NCI-H2107 (cell line): ENCODE measurements at places on chromosomes 5 and 9.

DNA sequence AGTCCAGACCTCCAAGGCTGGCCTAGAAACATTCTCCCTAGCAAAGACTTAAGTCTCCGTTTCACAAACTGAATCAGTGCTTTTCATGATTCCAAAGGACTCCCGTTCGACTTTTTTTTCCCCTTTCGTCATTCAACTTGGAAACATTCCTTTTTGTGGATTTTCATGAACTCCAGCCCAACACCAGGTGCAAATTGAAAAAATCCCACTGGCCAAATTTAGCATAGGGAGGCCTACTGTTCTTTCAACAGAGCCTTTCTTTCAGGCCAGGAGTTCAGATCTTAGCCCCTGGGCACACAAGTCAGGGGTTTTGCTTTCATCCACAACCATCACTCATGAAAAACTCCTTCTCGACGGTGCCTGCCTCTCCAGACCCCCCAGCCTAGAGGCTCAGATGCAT lies 285.3 kb downstream of the PIK3R1 start:
- no peak for DNase-seq

DNA sequence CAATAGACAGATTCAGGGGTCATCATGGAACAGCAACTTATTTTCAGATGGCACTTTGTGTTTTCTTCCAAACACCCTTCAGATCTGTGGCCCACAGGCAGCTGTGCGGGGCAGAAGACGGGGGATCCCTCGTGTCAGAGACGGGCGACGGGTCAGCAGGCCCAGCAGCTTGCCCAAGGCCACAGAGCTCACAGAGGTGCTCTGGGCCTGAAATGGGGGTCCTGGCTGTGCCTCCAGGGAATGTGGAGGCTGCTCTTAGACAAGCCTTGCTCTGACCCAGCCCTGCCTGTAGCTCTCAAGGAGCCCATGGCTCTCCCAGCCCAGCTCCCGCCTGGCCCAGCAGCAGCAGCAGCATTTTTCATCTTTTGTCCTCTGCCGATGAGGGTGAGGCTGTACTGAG lies 40.9 kb upstream of the SARDH start:
- no peak for DNase-seq

DNA sequence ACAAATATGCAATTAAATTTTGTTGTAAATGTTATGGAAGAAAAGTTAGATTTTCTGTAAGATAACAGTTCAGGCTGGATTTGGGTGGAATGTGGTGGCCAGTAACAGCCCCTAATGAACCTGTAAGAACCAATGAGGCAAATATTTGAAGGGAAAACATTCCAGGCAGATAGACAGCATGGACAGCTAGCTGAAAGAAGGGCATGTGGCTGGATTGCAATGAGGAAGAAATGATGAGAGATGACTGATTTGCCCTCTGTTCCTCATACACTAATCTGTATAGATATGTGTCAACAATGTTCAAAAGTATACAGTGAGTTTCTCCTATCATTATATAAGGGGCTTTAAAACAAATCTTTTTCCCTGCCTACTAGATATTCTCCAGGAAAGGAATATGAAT lies 58.8 kb downstream of the MAN2A1 start:
- no peak for DNase-seq

- DNase-seq: no peak
These were observed 61.5 kb downstream of the ZFR start for GRCh38 chr5:32383065-32383464.

GRCh38 chr5:103305809-103306208 lies 47.2 kb downstream of the MACIR start:
- no peak for DNase-seq

DNA sequence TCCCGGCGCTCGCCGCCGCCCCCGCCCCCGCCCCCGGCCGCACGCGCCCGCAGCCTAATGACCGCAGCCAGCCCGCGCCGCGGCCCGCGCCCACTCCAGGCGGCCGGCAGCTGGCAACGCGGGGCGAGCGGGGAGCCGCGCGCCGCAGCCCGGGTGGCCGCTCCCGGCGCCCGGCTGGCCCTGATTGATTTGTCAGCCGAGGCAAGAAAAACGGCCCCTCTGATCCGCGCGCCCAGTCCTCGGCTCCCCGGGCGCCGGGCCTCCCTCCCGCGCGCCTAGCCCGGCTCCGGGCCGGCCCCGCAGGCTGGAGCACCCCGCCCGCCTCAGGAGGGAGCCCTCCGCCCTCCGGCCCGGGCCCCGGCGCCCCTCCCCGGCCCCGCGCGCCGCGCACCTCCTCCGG lies 11.9 kb upstream of the LHX2 start:
- DNase-seq: no peak

GRCh38 chr5:55773057-55773456 lies 35.2 kb downstream of the DDX4 start:
- no peak for DNase-seq

- DNase-seq: no peak
These were observed 154.9 kb downstream of the TENT4A start for GRCh38 chr5:6868171-6868570.

GRCh38 chr5:158514986-158515359 lies 584.7 kb downstream of the EBF1 start:
- DNase-seq: no peak

DNA sequence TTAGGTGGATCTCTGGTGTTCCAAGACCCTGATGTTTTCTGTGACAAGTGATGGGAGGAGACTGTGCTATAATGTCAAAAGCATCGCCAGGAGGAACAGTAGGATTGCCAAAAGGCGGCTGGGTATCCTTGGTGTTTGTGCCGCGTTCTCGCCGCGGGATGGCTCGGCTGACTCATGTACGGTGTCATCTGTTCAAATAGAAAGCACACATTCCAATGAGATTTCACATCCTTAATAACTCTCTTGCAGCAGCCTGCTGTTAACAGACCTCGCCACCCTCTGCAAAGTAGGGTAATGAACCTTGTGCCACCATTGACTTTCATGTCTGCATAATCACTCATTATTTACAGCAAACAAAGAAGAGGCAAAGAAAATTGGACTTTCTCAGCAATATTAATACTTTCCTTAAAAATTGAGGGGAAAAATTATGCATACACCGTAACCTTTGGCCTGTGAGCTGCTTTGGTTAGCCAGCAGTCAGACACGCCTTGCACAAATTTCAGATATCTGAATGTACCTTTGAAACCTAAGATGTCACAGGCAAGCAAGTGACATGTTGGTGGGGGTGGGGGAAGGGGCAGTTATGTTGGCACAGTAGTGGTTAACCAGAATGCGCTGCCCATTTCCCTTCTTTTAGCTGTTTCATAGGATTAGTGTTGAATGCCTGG lies 289.4 kb downstream of the EFNA5 start:
- no peak for DNase-seq

- DNase-seq: peak; percentile 10
These were observed 121.7 kb downstream of the NREP start for GRCh38 chr5:111635151-111635902.

DNA sequence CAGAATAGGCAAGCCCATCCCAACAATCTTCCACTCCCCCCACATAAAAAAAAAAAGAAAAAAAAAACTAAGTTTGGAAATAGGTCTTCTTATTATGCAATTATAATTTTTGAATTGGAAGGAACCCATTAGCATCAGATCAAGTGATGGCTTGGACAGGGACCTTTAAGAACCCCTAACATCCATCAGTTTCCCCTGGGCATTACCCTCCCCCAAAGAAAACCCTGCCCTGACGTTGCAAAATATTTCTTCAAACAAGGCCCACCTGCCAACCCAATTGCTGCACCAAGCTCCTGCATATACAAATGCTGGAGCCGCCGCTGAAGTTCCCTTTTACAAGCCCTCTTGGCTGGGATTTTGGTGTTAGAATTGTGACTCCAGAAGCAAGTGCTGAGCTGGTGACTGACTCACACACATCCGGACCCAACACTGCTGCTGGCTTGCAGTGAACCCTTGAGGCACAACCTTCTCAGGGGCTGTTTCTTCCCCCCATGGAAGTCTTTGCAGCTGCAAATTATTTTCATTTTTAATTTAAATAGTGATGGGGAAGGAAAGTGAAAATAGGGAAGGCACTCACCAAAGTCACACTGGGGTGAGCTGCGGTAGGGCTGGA lies 56.1 kb upstream of the AFAP1L1 start:
- DNase-seq: no peak

GRCh38 chr5:138369706-138370105 lies 17.2 kb downstream of the KDM3B start:
- DNase-seq: no peak

DNA sequence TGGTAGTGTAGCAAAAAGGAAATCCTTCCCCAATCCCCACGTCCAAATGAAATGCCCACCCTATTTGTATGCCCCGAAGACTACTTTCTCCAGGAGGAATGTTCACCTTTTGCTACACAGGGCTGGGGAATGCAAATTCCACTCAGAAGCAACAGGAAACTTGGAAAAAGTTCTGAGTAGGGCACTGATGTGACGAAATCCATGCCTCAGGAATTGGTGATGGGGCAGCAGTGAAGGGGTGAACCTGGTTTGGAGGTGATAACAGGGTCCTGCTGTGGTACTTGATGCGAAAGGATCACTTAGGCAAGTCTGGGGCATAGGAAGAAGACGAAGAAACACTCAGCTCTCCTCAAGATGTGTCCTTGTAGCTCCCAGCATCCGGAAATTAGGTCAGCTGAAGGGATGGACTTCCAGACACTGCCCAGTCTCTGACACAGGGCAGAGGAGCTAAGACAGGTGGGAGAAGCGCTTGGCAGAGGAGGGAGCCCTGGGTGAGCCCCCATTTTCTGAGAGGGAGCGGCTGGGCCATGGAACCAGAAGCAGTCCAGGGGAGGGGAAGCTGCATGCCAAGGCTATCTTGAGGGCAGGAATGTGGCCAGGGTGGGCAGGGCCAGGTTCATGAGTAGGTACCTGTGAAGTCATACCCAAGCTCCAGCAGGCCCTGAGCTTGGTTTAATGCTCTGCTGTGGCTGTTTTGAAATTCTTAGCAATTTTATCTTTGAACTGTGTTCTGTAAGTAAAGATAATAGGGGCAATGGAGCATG lies 22.2 kb upstream of the MVB12B start:
- no peak for DNase-seq

DNA sequence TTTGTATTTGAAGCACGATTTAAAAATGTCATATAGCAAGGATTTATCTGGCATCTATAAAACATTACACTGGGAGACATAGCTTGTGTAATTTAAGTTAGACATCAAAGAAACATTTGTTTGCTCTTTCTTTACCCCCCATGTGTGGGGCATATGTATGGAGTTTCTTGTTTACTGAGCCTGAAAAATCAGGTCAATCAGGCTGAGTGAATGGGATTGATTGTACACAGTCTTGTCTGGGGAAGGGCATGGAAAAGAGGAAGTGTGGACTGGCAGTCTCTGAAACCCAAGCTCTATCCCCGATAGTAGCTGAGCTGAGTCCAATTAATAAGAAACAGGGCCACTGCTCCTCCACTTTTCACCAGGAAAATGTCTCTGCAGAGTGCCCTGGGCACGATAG lies 49.4 kb downstream of the SLC46A2 start:
- no peak for DNase-seq

DNA sequence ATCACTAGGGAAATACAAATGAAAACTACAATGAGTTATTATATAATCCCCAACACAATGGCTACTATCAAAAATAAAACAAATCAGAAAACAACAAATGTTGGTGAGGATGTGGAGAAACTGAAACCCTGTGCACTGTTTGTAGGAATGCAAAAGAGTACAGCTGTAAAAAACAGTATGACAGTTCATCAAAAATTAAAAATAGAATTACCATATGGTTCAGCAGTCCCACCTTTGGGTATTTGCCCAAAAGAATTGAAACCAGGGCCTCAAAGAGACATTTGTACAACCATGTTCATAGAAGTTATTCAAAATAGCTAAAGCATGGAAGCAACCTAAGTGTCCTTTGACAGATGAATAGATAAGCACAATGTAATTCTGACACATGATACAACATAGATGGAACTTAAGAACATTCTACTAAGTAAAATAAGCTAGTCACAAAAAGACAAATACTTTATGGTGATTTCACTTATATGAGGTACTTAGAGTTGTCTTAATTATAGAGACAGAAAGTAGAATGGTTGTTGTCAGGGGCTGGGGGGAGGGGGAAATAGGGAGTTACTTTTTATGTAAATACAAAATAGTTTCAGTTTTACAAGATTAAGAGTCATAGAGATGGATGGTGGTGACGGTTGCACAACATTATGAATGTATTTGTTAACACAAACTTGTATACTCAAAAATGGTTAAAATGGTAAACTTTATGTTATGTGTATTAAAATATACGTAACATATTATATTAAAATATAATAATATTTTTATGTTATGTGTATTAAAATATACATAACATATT lies 102.8 kb downstream of the KCTD16 start:
- no peak for DNase-seq

GRCh38 chr9:15622318-15622971 lies 69.6 kb downstream of the CCDC171 start:
- DNase-seq: no peak

DNA sequence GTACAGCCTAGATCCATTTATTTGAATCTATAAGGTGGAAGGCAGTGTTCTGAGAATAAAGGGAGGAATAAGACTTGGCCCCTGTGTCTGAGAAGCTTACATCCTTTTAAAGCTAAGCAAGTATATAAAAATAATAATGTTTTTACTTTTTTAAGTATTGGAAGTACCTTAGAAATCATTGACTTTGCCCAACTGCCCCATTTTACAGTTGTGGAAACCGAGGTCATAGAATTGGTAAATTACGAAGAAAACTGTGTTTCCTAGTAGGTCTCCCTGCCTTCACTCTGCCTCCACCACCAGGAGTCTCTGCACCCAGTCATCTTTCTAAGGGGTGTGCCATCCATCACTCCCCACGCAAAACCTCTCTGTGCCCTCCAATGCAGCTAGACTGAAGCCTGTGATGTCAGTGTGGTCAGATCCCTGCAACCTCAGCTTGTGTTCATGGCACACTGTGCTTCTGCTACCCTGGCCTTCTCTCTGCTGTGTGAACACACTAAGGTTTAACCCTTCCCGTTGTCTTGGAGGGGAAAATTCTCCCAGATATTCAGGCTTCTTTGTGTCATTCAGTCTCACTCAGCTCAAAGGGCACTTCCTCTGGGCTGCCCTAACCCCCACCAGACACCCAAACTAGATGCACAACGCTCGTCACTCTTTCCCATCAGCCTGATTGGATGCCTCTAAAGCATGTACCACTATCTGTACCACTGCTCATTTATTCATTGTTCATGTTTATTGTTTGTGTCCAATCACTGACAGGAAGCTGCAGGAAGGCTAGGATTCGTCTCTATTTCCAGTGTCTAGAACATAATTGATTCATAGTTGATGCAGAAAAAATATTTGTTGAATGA lies 18.2 kb downstream of the ADRB2 start:
- no peak for DNase-seq
